Suprapubic skin (tissue), 4 donors: ENCODE measurements at places on chromosomes 2 and 18. TPM values are rescaled to one million over a fixed set of nuclear protein-coding genes. Genes with fewer than 3 reads are reported as not detected.

Gene XIRP2
- total RNA-seq = not detected

GRCh38 chr18:6482198-6482977 lies 67.7 kb upstream of the L3MBTL4 start:
- H3K27ac ChIP-seq = peak overlapping the region; percentile 66
- H3K4me1 ChIP-seq = peaks cover 36% of the 10 kb centered on the region
- no peaks in the 10 kb centered on the region for H3K27me3 ChIP-seq
- peak overlapping the region; percentile 3 for H3K4me3 ChIP-seq
- no peaks in the 10 kb centered on the region for H3K36me3 ChIP-seq
- DNase-seq = peak; percentile 87

DNA sequence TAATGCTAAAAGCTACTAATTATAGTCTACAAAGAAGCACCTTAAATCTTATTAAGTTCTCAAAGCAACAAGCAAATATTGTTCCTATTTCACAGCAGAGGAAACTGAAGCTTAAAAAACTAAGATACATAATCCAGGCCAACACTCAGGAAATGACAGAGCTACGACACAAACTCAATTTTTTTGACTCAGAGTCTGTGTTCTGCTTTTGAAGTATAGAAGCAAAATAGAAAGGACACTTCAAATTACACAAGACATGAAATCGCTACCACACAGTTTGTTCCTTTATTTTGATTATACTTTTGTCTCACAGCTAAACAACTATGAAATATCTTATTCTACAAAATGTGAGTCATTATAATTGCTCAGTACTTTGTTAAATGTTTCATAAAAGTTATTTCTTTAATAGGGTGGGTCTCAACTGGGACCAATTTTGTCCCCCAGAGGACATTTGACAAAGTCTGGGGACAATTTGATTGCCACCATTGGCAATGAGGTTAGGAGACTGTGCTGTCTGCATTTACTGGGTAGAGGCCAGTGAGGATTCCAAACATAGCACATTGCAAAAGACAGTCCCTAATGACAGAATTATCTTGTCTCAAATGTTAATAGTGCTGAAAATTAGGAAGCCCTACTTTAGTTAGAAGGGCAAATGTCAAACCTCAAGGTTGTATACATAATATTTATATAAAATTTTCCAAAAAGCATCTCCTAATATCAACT lies 101.5 kb upstream of the GRB14 start:
- H3K4me1 ChIP-seq = peaks cover 12% of the 10 kb centered on the region
- no peak overlapping the region for H3K27ac ChIP-seq
- DNase-seq = no peak
- no peaks in the 10 kb centered on the region for H3K27me3 ChIP-seq

DNA sequence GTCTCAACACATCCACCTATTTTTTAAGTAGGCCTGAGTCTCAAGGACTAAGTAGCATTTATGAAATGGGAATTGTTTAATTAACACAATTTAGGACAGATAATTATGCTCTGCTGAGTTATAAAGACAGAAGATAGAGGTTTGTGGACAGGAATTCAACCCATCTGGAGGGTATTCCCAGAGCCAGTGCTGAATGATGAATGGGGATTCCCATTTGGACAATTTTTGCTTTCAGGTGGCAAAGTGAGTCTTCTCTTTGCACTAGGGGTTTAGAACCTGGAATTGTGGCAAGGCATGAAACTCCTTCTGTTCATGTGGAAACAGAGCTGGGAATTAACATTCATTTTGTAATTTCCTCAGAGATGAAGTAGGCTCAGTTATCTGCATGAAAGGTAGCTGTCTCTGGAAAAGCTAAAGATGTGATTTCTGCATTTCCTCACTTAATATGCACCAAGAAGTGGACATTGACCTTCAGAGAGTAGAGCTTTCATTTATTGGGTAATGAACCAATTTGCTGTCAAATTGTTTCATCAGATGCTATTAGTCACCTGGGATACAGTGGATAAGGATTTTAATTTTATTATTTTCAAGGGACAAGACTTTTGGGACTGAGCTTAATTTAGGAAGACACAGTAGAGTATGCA lies 212.1 kb upstream of the NRXN1 start:
- H3K36me3 ChIP-seq = no peaks in the 10 kb centered on the region
- no peak for DNase-seq
- H3K4me3 ChIP-seq = no peak overlapping the region
- H3K4me1 ChIP-seq = no peaks in the 10 kb centered on the region

DNA sequence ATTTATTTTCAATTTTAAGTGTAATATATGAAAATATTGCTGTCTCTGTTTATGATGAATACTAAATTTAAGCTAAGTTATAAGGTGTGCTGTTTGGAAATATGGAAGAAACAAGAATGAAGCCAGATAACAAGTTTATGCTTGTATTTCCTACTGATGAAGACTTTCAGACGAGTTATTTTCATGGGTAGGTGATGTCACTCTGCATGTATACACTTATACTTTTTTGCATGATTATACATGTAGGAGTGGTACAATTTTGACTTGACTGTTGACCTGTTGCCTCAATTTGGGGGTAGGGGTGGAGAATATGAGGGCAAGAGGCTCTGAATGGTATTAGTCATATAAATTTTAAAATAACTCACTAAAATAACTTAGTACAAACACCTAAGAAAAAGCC lies 133.7 kb downstream of the HAUS1 start:
- no peak for DNase-seq
- H3K27me3 ChIP-seq = no peaks in the 10 kb centered on the region
- no peaks in the 10 kb centered on the region for H3K36me3 ChIP-seq
- H3K4me1 ChIP-seq = peaks cover 29% of the 10 kb centered on the region
- H3K4me3 ChIP-seq = no peak overlapping the region

DNA sequence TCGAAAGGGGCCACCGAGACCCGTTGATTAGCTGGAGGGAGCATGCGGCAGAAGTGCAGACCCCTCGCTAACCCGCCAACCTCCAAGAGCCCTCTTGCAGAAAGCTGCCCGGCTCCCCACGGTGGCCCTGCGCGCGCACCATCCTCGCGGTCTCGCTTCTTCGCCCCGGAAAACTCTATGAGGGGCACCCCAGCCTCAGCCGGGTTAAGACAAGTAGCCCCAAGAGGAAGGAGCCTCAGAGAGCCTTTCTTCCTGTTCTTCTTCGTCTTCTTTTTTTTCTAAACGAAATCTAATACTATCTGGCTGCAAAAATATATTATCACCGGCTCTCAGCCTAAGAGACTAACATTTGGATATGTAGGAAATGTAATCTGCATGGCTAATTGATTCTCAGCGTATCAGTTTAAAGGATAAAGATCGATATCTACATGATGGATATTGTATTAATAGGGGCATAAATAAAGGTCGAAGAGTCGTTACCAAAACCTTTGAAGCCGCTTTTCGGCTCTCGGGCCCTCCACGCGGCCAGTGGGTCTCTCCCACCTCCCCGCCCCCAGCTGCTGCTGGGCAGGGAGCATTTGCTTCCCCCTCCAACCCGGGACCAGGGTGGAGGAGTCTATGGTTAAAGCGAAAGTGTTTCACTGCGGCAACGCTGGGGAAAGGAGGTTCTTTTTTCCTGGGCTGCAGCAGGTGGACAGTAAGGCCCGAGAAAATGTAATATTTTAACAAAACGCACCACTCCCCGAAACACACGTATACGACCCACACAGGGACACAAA lies 6.1 kb upstream of the PAX3 start:
- DNase-seq = no peak
- H3K36me3 ChIP-seq = no peaks in the 10 kb centered on the region
- H3K27me3 ChIP-seq = peaks cover 100% of the 10 kb centered on the region
- H3K4me1 ChIP-seq = peaks cover 47% of the 10 kb centered on the region

GRCh38 chr2:6525475-6525964 lies 340.2 kb downstream of the CMPK2 start:
- H3K36me3 ChIP-seq = no peaks in the 10 kb centered on the region
- no peak overlapping the region for H3K4me3 ChIP-seq
- H3K4me1 ChIP-seq = no peaks in the 10 kb centered on the region

DNA sequence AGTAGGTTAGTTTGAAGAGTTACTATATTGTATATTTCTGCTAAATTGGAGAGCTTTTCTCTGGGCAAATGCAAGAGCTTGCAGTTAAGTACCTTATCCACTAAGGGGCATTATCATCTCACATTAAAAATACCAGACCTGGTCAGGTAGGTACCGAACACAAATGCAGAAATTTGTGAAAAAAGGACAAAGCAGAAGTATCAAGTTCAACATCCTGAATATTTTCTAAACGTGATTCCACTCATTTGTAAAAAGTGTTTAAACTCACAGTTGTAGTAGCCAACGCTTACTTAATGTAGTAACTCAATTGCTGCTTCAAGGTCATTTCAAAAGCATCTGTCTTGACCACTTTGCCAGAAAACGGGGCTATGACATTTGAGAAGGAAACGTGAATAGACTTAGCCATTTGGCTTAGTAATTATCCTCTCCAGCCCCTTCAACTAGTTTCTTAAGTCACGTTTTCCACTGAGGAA lies 52.1 kb downstream of the CYRIA start:
- H3K36me3 ChIP-seq = no peaks in the 10 kb centered on the region
- peaks cover 19% of the 10 kb centered on the region for H3K4me1 ChIP-seq
- no peak overlapping the region for H3K4me3 ChIP-seq
- DNase-seq = no peak
- no peaks in the 10 kb centered on the region for H3K27me3 ChIP-seq

GRCh38 chr18:25895518-25895917 lies 194.9 kb downstream of the SS18 start:
- no peaks in the 10 kb centered on the region for H3K27me3 ChIP-seq
- H3K27ac ChIP-seq = no peak overlapping the region
- H3K4me3 ChIP-seq = no peak overlapping the region
- no peaks in the 10 kb centered on the region for H3K36me3 ChIP-seq

- H3K27ac ChIP-seq = no peak overlapping the region
- H3K27me3 ChIP-seq = peaks cover 32% of the 10 kb centered on the region
- no peak overlapping the region for H3K4me3 ChIP-seq
- H3K36me3 ChIP-seq = no peaks in the 10 kb centered on the region
These were observed 31.2 kb upstream of the MAL start for GRCh38 chr2:94994063-94994913.

DNA sequence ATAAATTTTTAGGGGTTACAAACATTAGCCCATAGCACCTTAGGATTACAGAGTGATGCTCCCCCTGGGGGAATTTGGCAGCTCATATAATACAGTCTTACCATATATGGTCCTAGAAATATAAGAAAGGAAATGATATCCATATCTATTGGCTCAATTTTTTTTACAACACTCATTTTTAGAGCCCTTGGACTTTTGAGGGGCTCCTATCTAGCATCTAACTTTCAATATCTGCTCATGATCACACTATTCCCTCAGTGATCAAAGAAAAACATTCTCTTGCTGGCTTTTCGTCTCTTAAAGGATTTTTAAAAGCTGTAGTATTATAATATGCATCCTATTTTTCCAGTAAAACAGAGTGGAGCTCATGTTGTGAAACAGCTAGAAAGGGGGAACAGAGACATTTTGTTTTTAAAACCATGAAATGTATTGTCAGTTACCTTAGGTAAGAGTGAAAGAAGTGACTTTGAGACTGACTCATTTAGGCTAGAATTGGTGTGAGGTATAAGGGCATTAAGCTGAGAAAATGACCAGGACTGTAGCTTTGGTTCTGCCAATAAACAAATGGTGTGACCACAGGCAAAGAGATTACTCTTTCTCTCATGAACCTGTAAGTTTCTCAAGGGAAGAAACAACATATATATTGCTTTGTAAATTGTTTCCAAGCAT lies 65.8 kb downstream of the ALPK2 start:
- peaks cover 17% of the 10 kb centered on the region for H3K4me1 ChIP-seq
- H3K27ac ChIP-seq = no peak overlapping the region
- H3K36me3 ChIP-seq = no peaks in the 10 kb centered on the region
- no peak for DNase-seq
- no peak overlapping the region for H3K4me3 ChIP-seq

- no peaks in the 10 kb centered on the region for H3K27me3 ChIP-seq
- H3K4me3 ChIP-seq = no peak overlapping the region
- DNase-seq = no peak
These were observed 1534.5 kb downstream of the DPP10 start for GRCh38 chr2:115976916-115977315.

DNA sequence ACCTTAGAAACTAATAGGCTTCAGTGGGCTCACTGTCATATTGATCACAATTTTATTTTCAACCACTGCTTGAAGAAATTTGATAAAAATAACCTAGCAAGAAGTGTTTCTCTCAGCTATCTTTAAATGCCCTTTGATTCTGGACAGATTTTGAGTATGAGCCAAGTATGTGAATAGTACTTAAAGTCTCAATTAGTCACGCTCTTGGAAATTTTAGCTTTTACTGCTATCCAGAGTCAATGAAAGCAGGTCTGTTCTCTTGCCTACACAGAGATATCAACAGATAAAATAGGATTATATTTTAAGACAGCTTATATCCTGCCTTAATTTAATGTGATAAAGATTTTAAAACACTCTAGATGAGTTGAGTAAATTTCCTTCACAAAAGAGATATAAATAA lies 337.3 kb downstream of the CBLN2 start:
- DNase-seq = no peak
- no peaks in the 10 kb centered on the region for H3K4me1 ChIP-seq
- H3K27ac ChIP-seq = no peak overlapping the region
- no peaks in the 10 kb centered on the region for H3K27me3 ChIP-seq
- no peaks in the 10 kb centered on the region for H3K36me3 ChIP-seq

DNA sequence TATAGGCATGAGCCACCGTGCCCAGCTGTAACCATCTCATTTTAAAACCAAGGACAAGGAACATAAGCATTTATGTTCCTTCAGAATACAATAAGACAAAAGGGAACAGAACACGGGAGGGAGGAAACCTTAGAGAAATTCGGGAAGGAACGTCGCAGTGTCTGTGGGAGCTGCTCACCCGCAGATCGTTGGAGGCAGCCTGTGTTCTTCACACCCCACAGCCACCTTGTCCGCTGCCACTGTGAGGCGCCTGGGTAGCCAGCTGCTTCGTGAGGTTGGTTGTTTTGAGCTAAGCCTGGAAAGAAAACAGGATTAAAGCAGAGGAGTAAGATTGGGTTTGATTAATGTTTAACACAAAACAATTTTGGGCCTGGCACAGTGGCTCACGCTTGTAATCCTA lies 250.0 kb downstream of the FHOD3 start:
- H3K4me3 ChIP-seq = no peak overlapping the region
- H3K4me1 ChIP-seq = peaks cover 17% of the 10 kb centered on the region
- no peaks in the 10 kb centered on the region for H3K36me3 ChIP-seq
- DNase-seq = no peak
- no peak overlapping the region for H3K27ac ChIP-seq
